Activated gamma-delta T cell treated with anti-CD3 and anti-CD28 coated beads, Interleukin-2, amount 50 U/mL, for 16 hours (primary cell): ENCODE measurements at places on chromosomes 13 and 19.

DNA sequence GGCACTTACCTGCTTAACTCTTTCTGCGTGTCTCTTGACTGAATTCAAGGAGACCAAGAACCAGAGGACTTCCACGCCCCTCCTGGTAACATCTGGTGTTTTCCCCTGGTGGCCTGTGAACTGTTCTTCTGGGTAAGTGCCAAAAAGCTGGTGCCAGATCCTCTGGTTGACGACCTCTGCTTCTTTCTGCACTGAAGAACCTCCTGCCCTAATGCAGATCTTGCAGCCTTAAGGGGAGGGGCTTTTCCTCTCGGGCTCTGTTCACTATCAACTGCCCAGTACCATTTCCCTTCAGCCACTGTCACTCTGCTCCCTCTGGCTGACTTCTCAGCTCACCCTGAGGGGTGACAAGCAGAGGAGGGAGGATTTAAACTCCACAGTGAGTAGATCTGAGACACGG lies 6.1 kb upstream of the ERVV-1 start:
- DNase-seq: no peak

- DNase-seq: no peak
Observed at GRCh38 chr19:41449865-41450178, 6.9 kb downstream of the ERICH4 start.

GRCh38 chr19:7497292-7497691 lies 8.5 kb upstream of the PEX11G start:
- DNase-seq: no peak

DNA sequence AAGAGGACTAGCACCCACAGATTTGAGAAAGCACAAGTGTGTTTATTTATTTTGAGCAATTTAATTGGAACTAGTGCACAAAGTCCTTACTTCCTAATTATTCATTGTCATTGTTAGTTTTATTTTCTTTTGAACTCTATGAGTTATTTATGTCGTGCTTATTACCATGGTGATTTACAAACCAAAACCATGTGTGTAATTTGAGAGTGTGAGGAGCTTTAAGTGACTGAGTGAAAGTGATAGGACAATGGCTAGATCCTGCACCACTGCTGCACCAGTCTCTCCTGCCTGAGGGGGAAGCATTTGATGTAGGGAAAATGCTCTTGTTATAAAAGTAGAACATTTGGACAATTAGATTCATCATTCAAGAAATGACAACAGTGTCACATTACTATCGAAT lies 172.3 kb upstream of the KLF12 start:
- no peak for DNase-seq

GRCh38 chr13:35549481-35549880 lies 73.0 kb upstream of the MAB21L1 start:
- no peak for DNase-seq
